ENCODE measurements at places on chromosomes 5 and 9. TPM values are rescaled to one million over a fixed set of nuclear protein-coding genes. Genes with fewer than 3 reads are reported as not detected.
A peak's percentile ranks its signal among the peaks of the same experiment; 100 is the strongest.

DNA sequence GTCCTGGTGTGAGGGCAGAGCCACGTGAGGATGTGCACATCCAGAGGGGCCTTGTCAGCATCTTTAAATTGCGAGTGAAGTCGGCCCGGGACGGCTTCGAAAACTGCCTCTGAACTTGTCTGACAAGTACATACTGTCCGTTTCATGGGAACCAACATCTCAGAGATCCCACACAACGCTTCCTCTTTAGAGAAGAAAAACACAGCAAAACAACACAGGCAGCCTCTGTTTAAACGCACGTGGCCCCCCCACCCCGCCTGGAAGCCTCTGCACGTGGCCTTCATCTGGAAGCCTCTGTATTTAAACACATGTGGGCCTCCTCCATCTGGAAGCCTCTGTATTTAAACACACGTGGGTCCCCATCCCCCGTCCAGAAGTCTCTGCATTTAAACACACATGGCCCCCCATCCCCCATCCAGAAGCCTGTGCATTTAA, 29.2 kb downstream of the CEP72 start:
- DNase-seq, result no peak

DNA sequence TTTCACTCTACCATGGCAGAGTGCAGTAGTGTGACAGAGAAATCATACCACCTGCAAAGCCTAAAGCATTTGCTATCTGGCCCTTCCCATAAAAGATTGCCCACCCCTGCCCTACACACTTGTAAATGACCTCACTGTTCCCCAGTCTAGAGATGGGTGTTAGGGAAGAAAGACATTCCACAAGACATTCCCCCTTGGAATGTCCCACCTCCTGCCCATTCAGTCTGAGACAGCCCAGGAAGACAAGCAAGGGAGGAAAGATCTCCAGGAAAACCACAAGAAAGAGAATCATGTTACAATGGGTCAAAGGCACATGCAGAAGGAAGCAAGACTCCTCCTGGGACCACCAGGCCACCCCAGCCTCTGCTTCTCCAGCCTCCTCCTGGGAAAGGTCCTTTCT, 230.0 kb downstream of the AGTPBP1 start:
- no peak for DNase-seq

DNA sequence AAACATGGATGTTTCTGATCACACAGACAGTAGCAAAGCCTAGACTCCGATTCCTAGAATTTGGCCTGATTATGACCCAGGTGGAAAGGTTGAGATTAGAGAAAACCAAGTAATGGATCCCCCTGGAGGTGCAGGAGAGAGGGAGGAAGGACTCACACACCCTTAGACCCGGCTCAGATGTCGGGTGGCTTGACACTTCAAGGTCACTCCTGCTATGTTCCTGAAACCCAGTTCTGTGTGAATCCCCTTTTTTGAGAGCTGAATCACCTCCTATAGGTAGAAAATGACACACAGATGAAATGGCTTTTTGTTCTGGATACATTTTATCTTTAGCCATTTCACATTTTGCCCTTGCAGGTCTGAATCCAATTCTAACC, 192.8 kb downstream of the ARRDC3 start:
- no peak for DNase-seq

GRCh38 chr5:142531977-142532780, 153.7 kb downstream of the FGF1 start:
- DNase-seq, result no peak

GRCh38 chr5:159262472-159262858, 625 bp upstream of the UBLCP1 start:
- peak; percentile 21 for DNase-seq

- no peak for DNase-seq
Measured at GRCh38 chr9:26802921-26803320, 89.7 kb downstream of the CAAP1 start.

NR4A3 gene
- 26.7 TPM for total RNA-seq

CAMK4 gene
- 53.1 TPM for total RNA-seq
